ENCODE measurements at places on chromosomes 7 and 10. TPM values are rescaled to one million over a fixed set of nuclear protein-coding genes. Genes with fewer than 3 reads are reported as not detected.

Gene TAS2R3
- total RNA-seq, result 0.76 TPM

Gene UFSP1
- 2.9 TPM for total RNA-seq

Gene ALOX5
- total RNA-seq, result 0.15 TPM

Gene MMS19
- total RNA-seq, result 70.1 TPM

Gene CALU
- total RNA-seq, result 563 TPM

Gene FLNC
- total RNA-seq, result 74.8 TPM

Gene ADAM22
- total RNA-seq, result 0.76 TPM

Gene GFRA1
- 1.8 TPM for total RNA-seq

Gene CPSF4
- total RNA-seq, result 30.4 TPM

Gene SMKR1
- not detected for total RNA-seq

Gene NRCAM
- total RNA-seq, result 31.9 TPM

Gene TMEM184A
- not detected for total RNA-seq

Gene TRAPPC14
- 6.2 TPM for total RNA-seq

Gene SPAM1
- not detected for total RNA-seq

Gene AKR1C1
- 3.2 TPM for total RNA-seq

Gene ZNF438
- 4.2 TPM for total RNA-seq

Gene ABCC2
- total RNA-seq, result 0.61 TPM

Gene CYP2C19
- total RNA-seq, result not detected

Gene HECW1
- total RNA-seq, result not detected

Gene TEX47
- not detected for total RNA-seq

Gene OPN1SW
- not detected for total RNA-seq

Gene COG5
- total RNA-seq, result 33.5 TPM

Gene SFTPA2
- not detected for total RNA-seq

Gene CAV1
- 1,370 TPM for total RNA-seq

Gene WEE2
- not detected for total RNA-seq

Gene SLC29A4
- total RNA-seq, result 2.6 TPM

Gene CYP2C9
- total RNA-seq, result not detected

Gene TBC1D12
- 9.4 TPM for total RNA-seq

Gene CABCOCO1
- total RNA-seq, result 0.97 TPM

Gene COPS6
- total RNA-seq, result 112 TPM

Gene PLEKHS1
- total RNA-seq, result not detected

Gene FFAR4
- total RNA-seq, result not detected

Gene PDE6C
- not detected for total RNA-seq

Gene SEMA3E
- total RNA-seq, result not detected

Gene FAM204A
- total RNA-seq, result 46.8 TPM

Gene ZNF679
- not detected for total RNA-seq

Gene CTAGE4
- 0.30 TPM for total RNA-seq

Gene SPDYE8
- total RNA-seq, result not detected

Gene CALCR
- total RNA-seq, result not detected

Gene GTF2IRD1
- total RNA-seq, result 4.5 TPM

Gene GPR85
- 1.2 TPM for total RNA-seq

Gene LRRC61
- 1.2 TPM for total RNA-seq

Gene FRMD4A
- 35.9 TPM for total RNA-seq

Gene PAXIP1
- 8.7 TPM for total RNA-seq

Gene RBM17
- 55.5 TPM for total RNA-seq

Gene OPN4
- total RNA-seq, result not detected

Gene TRPV5
- not detected for total RNA-seq

Gene SFTPD
- not detected for total RNA-seq

Gene BEND7
- total RNA-seq, result 7.8 TPM

Gene PPP1R17
- total RNA-seq, result not detected

Gene NACAD
- 0.32 TPM for total RNA-seq

Gene SH2B2
- total RNA-seq, result 1.4 TPM

Gene COL28A1
- total RNA-seq, result not detected

Gene ZMIZ1
- total RNA-seq, result 7.1 TPM

Gene NDUFB2
- 252 TPM for total RNA-seq

Gene HOXA11
- 10.3 TPM for total RNA-seq
